ENCODE measurements at places on chromosomes 1 and 21.

GRCh38 chr1:171389171-171389570, 75.2 kb downstream of the FMO4 start:
- DNase-seq: no peak

GRCh38 chr21:28257276-28257675, 735.4 kb downstream of the LTN1 start:
- DNase-seq: no peak

GRCh38 chr1:221801773-221802516, 60.1 kb upstream of the DUSP10 start:
- no peak for DNase-seq

DNA sequence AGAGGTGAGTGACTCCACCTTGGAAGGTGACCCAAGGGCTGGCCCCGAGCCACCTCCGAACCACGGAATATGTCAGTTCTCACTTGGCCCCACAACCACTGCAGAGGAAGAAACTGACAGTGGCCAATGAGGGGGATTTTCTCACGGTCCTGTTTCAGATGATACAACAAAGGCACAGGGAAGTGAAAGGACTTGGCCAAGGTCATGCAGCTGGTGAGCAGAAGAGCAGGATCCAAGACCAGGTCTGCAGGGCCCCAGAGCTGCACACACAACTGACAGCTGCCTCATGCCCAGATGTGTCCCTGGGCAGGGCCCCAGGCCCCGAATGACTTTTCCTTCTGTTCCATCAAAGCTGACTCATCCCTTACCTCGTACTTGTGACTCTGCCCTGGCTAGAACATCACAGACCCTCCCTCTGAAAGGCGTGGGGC, 25.8 kb upstream of the EVA1B start:
- no peak for DNase-seq

DNA sequence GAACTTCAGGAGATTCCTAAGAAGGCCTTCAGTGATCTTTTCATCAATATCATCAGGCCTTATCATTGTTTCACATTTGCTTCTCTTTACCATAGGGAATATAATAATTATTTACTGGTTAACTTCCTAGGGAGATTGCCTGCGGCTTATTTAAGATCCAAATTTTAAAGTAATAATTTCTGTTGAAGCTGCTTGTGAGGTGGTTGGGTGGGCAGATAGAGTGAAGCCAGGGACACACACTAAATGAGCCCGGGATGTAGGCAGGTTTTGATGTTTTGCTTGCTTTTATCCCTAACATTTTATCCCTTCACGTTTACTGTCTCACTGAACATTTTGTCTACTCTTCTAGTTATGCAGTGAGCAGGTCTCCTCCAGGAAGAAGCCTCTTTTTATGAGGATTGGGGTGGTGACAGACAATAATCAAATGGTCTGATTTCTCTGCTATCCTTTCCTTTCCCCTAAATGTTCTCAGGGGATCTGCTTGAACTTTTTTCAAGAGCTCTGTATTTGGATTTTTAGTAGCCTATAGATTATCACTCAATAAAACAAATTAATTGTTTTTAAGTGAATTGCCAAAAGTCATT, 164.7 kb downstream of the RUNX1 start:
- DNase-seq: no peak

DNA sequence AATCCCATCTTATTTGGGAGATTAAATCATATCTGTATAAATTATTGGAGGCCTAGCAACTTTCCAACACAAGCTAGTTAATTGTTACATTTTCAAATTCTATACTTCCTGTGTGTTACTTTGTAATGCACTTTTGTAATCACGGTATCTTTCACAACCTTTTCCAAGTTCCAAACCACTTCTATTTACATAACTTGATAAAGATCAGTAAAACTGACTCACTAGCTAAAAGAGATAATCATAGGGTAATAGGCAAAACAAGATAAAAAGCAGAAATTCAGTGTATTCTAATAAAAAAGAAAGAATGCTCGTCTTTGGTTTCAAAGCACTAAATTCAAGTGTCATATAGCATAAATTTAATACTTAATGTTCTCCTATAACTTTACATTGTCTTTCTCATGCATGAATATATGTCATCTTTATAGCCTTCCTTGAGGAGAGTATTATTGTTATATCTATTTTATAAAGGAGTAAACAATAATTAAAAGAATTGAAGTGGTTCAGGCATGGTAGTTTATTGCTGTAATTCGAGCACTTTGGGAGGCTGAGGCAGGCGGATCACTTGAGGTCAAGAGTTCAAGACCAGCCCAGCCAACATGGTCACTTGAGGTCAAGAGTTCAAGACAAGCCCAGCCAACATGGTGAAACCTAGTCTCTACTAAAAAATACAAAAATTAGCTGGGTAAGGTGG, 66.4 kb downstream of the RGS13 start:
- DNase-seq: no peak

- DNase-seq: no peak
These were observed 58.2 kb upstream of the ADAR start for GRCh38 chr1:154666051-154666790.

GRCh38 chr21:35617491-35617890, 442.8 kb downstream of the SETD4 start:
- DNase-seq: no peak

GRCh38 chr1:32786856-32787255, 30.3 kb downstream of the YARS1 start:
- DNase-seq: no peak
